Progenitor cell of endocrine pancreas (in vitro differentiated cells): ENCODE measurements at places on chromosomes 7 and 10.
A peak's percentile ranks its signal among the peaks of the same experiment; 100 is the strongest.

DNA sequence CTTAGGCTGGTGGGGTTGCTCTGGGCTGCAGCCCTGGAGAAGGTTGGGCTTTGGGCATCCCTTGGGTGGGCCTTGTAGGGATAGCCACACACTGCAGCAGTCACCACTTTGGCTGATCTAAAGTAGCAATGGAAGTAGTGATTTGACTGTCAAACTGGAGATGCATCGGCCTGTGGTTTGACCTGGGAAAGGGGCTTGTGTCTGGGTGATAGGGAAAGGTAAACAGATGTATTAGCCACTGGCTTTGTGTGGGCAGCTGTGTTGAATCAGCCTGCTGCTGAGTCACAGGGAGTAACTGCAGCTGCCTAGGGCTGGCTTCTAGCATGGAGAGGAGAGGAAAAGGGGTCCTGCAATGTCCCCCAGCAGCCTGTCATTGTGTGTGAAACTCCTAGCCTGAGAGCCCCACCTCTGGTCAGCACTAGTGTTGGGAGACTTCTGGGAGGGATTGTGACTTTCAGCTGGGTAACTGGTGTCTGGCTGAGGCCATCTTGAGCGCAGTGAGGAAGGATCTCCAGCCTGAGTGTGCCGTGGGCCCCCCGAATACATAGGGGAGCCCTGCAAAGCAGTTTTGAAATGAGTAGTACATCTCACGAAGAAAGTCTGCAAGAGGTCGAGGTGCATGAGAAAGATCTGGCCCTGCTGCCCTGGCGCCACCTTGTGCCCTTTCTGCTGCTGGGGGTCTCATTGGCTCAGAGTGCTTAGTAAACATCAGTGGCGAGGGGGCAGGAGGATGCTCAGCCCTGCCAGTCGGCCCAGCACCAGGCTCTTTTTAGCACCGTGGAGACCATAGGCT lies 117.3 kb downstream of the FANK1 start:
- no peak for DNase-seq

DNA sequence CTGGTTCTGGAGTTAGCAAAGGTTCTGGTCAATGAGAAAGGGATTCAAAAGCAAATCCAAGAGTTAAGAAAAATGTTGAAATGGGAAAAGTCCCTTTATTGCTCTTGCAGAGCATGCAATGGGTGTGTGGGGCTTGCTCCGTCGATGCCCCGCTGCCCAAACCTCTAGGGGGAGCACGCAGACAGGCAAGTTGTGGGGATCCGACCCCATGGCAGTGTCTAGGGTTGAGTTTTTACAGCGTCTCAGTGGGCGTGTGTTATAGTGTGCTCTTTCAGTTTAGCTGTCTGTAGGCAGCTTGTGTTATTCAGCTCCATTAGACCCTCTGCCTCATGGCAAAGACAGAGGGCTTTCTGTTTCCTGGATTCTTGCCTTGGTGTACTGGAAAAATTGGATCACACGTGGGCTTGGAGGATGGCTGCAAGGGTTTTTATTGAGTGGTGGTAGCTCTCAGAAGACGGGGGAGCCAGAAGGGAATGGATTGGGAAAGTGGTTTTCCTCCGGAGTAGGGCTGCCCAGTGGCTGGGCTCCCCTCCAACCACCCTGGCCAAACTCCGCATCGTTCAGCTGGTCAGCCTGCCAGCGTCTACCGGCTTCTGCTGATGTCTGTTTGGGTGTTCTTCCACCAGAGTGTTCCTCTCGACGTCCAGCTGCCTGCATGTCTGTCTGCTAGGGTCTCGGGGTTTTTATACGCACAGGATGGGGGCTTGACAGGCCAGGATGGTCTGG lies 102.3 kb upstream of the PLXDC2 start:
- no peak for DNase-seq

DNA sequence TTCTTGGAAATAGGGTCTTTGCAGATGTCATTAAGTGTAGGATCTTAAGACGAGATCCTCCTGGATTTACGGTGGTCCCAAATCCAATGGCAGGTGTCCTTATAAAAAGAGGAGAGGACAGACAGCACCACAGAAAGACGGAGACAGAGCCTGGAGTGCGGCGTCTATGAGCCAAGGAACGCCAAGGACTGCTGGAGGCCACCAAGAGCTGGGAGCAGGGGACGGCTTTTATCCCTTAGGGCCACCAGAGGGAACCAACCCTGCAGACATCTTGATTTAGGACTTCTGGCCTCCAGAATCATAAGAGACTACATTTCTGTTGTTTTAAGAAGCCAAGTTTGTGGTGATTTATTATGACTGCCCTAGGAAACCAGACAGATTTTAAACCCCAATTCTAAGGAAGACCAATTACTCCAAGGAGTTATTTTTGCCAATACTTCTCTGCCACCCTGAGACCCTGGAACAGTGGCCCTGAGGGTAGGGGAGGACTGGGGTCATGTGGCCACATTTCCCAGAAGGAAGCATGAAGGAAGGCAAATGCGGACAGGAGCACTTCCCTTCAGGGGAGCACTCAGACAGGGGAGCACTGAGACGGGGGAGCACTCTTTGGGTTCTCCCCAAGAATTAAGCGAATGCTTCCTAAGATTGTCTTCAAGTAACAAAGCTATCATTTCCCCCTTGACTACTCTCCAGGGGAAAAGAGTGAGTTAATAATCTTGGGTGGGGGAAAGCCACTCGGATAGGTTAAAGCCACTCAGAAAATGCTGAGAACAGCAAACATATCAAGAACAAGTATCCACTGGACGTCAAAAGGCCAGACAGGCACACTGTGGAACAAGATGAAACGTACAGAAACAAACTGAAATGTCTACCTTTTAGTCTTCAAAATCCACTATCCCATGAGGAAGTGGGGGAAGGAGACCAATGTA lies 67.5 kb downstream of the CHST15 start:
- no peak for DNase-seq

DNA sequence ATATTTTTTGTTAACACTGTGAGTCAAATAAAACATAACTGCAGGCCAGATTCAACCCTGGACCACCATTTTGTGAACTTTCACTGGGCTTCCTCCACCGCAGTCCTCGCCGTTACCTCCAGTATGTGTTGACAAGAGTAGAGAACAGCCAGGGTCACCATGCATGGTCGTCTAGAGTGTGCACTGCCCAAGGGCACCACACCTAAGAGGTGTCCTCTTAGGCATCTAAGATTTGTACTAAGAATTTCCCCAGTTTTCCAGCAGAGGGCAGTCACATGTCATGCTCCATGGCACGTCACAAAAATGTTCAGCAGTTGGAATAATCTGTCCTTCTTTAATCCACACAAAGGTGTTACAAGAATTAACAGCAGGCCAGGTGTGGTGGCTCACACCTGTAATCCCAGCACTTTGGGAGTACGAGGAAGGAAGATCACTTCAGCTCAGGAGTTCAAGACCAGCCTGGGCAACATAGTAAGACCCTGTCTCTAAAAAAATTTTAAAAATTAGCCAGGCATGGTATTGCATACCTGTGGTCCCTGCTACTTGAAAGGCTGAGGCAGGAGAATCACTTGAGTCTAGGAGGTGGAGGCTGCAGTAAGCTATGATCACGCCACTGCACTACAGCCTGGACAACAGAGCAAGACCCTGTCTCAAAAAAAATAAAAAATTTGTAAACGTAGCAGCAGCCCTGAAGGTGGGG lies 71.2 kb upstream of the FOXK1 start:
- no peak for DNase-seq

DNA sequence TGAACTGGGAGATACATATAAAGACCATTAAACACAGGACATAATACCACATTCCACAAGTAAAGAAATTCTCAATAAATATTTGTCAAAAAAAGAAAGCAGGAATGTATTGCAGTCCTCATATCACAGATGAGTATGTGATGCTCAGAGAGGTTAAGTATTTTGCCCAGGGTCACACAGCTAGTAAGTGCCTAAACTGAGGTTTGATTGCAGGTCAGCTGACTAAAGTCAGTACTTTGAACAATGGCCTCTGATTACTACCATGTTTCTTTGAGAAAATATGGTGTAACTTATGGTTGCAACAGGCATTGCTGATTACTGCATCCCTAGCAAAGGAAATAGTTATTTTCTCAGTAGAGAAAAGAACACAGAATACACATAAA lies 267.1 kb downstream of the ELMO1 start:
- DNase-seq = no peak

GRCh38 chr10:60714233-60714632 lies 64.0 kb upstream of the CDK1 start:
- DNase-seq = no peak

GRCh38 chr7:146319629-146320028 lies 203.0 kb downstream of the CNTNAP2 start:
- DNase-seq = no peak

DNA sequence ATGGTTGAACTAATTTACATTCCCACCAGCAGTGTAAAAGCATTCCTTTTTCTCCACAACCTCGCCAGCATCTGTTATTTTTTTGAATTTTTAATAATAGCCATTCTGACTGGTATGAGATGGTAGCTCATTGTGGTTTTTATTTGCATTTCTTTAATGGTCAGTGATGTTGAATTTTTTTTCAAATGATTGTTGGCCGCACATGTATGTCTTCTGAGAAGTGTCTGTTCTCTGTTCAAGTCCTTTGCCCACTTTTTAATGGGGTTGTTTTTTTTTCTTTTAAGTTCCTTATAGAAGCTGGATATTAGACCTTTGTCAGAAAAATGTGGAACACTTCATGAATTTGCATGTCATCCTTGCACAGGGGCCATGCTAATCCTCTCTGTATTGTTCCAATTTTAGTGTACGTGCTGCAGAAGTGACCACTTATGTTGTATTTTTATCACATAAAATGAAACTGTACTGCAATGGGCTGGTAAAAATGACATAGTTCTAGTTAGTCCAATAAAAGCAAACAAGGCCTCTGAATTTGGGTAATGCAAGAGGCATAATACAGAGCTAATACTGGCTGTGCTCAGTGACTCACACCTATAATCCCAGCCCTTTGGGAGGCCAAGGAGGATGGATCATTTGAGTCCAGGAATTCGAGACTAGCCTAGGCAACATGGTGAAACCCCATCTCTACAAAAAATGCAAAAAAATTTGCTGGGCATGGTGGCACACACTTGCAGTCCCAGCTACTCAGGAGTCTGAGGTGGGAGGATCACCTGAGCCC lies 70.3 kb downstream of the ABI1 start:
- no peak for DNase-seq

DNA sequence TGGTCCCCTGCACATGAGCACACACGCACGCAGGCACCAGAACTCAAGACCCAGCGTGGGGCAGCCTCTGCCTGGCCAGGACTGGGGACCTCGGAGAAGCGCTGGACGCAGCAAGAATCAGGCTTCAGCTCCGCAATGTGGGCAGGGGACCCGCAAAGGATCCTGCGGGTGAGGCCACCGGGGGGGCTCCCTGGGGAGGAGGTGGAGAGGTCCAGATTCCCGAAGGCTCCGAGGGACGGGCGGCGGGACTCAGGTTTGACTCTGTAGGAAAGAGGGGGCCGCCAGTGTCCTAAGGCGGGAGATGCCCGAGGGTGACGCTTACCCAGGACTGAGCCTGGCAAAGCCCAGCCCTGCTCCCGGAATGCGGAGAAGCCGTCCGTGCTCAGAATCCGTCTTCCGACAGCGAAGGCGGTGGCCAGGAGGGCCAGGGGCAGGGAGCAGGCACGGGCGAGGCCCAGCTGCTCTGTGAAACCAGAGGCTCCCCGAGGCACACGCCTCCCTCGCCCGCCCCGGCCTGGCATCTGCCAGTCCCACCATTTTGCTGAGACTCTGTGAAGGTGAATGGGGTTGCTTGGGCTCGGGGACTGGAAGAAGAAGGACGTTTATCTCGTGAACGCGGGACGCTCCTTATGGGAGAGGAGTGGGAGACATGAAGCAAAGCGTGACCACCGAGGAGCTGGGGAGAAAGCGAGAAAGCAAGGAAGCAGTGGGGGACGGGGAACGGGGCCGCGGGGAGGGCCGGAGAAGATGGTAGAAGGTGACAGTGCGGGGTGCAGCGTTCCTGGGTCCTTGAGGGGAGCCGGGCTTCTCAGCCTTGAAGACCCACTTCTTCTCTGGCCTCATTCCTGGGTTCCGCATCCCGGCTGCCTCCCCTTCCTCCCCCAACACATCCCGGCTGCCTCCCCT lies 489.2 kb downstream of the PTPRN2 start:
- no peak for DNase-seq

DNA sequence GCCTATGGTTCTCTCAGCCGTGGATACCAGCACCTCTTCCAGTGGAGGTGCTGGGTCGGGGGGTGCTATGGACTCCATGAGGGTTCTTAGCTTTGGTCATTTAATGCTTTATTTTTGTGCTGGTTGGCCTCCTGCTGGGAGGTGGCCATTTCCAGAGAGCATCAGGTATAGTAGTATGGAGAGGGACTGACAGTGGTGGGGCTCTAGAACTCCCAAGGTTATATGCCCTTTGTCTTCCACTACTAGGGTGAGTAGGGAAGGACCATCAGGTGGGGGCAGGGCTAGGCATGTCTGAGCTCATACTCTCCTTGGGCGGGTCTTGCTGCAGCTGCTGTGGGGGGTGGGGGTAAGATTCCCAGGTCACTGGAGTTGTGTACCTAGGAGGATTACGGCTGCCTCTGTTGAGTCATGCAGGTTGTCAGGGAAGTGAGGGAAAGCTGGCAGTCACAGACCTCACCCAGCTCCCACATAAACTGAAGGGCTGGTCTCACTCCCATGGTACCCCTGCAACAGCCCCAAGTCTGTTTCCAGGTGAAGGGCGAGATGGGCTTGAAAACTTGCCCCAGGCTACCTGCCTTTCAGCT lies 763.2 kb upstream of the LRRTM3 start:
- DNase-seq = no peak

- peak; percentile 41 for DNase-seq
Observed at GRCh38 chr10:17453373-17454091, 863 bp downstream of the ST8SIA6 start.

- no peak for DNase-seq
Observed at GRCh38 chr7:159195946-159196345, 51.3 kb upstream of the VIPR2 start.

DNA sequence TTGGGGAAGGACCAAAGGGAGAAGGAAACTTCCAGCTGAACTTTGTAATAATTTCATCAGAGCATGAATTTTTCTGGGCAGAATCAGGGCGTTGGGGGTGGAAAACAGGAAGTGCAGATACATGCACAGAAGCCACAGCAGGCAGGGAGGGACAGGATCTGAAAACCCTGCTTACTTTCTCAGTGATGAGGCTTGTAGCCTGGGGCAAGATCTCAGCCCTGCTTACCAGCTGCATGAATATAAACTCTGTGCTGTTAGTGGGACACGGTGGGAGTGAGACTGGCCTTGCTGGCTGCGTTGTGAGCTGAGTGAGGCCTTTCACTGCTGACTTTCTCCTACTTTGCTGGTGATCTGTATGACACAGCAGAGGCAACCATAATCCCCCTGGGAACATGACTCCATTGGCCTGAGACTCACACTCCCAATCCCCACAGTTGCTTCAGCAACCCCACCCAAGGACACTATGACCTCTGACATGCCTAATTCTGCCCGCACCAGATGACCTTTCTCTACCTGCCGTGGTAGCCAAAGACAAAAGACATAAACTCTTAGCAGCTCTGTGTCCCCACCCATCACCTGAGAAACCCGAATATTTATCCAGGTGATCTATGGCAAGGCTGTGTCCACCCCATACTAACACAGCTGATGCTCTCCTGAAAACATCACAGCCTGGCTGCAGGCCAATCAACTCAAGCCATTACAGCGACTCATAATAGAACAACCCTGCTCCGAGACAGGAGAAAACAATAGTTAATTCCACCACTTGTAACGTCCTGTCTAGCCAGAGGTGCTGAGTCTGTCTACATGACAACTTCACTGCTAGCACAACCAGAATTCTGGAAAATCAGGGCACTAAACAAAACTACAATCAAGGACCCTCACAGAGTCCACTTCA lies 190.7 kb upstream of the CHRM2 start:
- no peak for DNase-seq
